AG09309 (cell line): ENCODE measurements at places on chromosomes 11 and 22.

DNA sequence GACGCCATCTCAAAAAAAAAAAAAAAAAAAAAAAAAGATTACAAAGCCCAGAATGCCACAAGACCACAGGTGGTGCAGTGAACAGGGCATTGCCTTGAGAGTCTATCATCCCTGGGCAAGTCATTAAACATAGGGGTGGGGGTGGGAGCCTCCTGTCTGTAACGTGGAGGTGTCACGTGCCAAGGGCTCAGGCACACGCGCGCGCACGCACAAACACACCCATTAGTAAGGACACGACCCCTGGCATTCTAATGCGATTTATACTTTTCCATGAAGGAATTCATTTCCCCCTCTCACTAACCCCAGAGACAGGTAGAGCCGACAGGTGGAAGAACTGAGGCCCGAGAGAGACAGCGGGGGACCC lies 5.8 kb upstream of the GCAT start:
- DNase-seq: no peak

GRCh38 chr11:128694618-128695481 lies 978 bp downstream of the FLI1 start:
- no peak for DNase-seq

GRCh38 chr11:85626496-85626895 lies 648 bp downstream of the DLG2 start:
- DNase-seq: no peak

GRCh38 chr11:75924966-75925784 lies 110.2 kb downstream of the UVRAG start:
- DNase-seq: no peak

GRCh38 chr11:37504060-37504611 lies 906.1 kb upstream of the RAG2 start:
- DNase-seq: peak; percentile 52
